Fibroblast of lung (primary cell): ENCODE measurements at places on chromosomes 2 and 18. TPM values are rescaled to one million over a fixed set of nuclear protein-coding genes. Genes with fewer than 3 reads are reported as not detected.
A peak's percentile ranks its signal among the peaks of the same experiment; 100 is the strongest.

Gene RTKN
- 11.8 and 16.0 TPM in 2 replicates for total RNA-seq

DNA sequence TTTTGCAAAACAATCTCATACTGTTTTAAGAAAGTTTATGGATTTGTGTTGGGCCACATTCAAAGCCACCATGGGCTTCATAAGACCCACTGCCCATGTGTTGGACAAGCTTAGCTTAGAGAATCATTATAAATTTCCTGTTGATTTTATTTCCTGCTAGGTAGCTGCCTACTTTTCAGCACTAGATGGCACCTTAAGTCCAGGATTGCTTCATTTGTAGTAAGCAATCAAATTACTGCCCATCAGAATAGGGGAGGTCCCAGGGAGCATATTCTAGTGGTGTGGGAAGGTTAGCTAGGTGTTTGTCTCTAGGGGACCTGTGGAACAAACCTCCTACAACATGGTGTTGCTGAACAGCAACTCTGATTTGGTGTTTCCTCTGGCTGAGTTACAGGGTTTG lies 11.0 kb upstream of the DCDC2C start:
- DNase-seq, result peak; percentile 22

Gene SKOR2
- total RNA-seq, result not detected in 2 replicates

DNA sequence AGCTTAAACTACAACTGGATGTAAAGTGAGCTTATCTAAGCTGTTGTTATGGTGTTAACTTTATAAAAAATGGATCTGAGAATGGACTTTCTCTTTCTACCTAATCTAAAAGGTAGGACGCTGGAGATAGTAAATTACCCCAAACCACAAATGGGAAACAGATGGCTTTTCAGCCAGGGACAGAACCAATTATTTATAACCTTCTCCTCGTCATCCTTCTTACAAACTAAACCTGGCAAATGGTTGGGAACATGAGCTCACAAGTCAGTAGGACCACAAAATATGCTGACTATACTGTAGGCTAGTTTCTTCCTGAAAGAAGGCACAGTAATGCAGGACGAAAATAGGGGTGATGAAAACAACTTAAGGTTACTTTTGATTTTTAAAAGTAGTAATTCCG lies 32.7 kb upstream of the ZDBF2 start:
- peak; percentile 25 for DNase-seq

DNA sequence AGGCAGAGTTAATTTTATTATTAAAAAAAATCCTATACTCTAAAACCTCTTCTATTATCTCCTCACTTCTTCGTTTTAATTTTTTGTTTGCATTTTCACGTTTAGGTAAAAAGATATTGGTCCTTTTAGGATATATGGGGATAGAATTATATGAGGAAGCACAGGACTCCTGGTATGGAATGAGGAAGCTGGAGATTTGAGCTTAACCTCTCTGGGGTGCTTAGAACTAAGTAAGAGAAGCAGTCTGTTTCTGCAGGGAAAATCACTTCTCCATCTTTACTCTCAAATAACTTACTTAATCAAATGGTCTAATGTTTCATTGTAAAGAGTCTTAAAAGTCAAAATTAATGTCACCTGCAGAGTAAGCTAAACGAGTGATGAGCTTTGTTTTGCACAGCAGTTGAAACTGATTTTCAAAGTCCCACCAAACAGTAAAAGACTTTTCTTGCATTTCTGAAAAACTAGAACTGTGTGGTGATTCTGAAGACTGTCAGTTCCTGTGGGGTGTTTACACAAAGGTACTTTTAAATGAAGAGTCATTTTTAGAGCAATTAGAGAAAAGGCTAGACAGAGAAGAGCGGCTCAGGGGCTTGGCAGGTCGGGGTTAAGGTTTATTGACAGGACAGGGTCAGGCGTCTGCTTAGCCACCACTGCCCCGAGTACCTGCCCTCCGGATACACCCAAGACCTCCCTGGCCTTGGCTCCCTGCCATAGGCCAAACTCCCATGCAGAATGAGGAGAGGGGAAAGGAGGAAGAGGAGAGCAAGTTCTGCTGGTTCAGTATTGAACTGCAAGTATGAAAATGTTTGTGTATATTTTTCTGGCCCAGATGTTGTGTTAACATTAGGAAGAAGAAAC lies 21.6 kb downstream of the METAP1D start:
- no peak for DNase-seq

DNA sequence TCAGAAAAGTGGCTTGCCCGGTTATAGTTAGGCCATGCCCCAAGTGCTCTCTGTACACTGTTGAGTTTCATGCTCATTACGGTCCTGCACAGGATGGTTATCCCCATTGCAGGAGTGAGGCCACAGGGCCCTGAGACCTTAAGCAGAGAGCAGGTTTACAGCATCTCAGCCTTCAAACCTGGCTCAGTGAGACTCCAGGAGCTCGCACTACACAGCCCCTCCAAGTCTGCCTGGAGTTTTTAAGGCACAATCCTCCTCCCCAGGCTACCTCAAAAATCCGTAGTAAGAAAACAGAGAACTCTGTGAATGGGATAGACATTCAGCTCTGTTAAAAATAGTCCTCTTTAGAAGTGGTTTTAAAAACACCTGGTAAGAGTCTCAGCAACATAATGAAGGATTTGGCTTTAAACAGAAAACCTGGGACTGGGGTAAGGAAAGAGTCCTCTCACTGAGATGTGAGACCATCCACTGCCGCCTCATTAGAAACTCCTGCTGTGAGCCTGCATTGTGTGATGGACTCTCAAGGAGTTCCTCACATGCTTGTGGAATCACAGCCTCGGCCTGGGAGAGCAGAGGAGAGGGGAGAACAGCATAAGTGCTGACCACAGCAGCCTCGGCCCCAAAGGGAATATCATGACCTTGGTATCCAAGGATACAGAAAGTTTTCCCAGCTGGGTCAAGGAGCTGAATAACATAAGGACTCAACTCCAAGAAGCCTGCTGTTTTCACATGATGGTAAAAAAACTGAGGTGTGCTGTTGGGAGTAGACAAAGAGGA lies 214.8 kb downstream of the ATAD2B start:
- DNase-seq, result peak; percentile 63

DNA sequence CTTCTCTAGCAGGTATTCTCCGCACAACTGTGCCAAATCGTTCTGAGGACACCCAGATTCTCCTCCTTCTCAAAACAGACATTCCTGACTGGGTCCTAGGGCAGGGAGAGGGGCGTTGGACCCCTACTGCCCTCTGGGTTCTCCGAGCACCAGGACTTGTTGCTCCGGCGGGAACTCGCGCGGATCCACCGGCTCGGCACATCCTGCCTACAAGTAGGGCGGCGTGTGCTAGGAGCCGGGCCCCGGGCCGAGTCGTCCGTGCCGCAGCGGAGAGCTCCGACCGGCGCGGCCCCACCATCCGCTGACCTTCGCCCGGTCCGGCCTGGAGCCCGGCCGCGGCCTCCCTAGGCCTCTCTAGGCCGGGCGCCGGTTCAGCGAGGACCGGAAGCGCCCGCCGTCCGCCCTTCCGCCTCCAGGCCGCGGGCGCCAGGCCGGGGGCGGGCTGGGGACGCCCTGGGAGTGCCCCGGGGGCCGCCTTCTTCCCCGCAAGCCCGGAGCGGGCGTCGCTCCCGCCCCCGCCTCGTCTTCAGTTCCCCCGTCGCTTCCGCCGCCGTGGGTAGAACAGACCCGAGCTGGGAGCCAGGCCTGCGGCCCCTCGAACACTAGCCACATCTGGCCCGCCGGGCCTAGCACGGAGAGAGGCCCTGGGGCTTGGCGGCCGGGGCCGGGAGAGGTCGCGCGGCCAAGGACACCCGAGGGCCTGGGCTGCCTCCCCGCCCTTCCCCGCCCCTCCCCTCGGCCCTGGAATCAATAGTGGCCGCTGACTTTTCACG lies 7.6 kb upstream of the ONECUT2 start:
- no peak for DNase-seq

Gene TGIF1
- 157 and 163 TPM in 2 replicates for total RNA-seq

Gene SLC9A2
- total RNA-seq, result not detected in 2 replicates

- DNase-seq, result no peak
These were observed 68.1 kb upstream of the SULT1C3 start for GRCh38 chr2:108171657-108172056.

GRCh38 chr2:72993147-72993932 lies 76.0 kb downstream of the EMX1 start:
- DNase-seq, result peak; percentile 7

GRCh38 chr2:113281910-113282746 lies 3.4 kb upstream of the PAX8 start:
- no peak for DNase-seq

Gene CPO
- under 0.01 TPM in 1 of 2 replicates, not detected in the other for total RNA-seq
